ENCODE measurements at places on chromosomes 12 and 14.

GRCh38 chr14:78018283-78018682 lies 151.9 kb upstream of the NRXN3 start:
- H3K27ac ChIP-seq, result no peak overlapping the region
- no peak for DNase-seq
- no peaks in the 10 kb centered on the region for H3K4me1 ChIP-seq
- H3K36me3 ChIP-seq, result no peaks in the 10 kb centered on the region

GRCh38 chr12:50677858-50678257 lies 86.0 kb upstream of the ATF1 start:
- no peak for DNase-seq
- no peak overlapping the region for H3K4me3 ChIP-seq
- peaks cover 25% of the 10 kb centered on the region for H3K36me3 ChIP-seq
- no peaks in the 10 kb centered on the region for H3K27me3 ChIP-seq
- no peak overlapping the region for H3K27ac ChIP-seq
- no peaks in the 10 kb centered on the region for H3K4me1 ChIP-seq

GRCh38 chr14:60807971-60808370 lies 73.4 kb downstream of the MNAT1 start:
- no peaks in the 10 kb centered on the region for H3K27me3 ChIP-seq
- H3K4me1 ChIP-seq, result no peaks in the 10 kb centered on the region
- no peaks in the 10 kb centered on the region for H3K36me3 ChIP-seq
- no peak for DNase-seq
- H3K4me3 ChIP-seq, result no peak overlapping the region

- DNase-seq, result no peak
- H3K4me1 ChIP-seq, result peaks cover 6% of the 10 kb centered on the region
- H3K27me3 ChIP-seq, result no peaks in the 10 kb centered on the region
- no peak overlapping the region for H3K27ac ChIP-seq
- H3K4me3 ChIP-seq, result no peak overlapping the region
Observed at GRCh38 chr14:103443111-103443510, 57.9 kb downstream of the MARK3 start.

- no peak overlapping the region for H3K27ac ChIP-seq
- H3K27me3 ChIP-seq, result no peaks in the 10 kb centered on the region
- H3K4me3 ChIP-seq, result no peak overlapping the region
- no peaks in the 10 kb centered on the region for H3K36me3 ChIP-seq
- H3K4me1 ChIP-seq, result no peaks in the 10 kb centered on the region
Observed at GRCh38 chr14:26078561-26078960, 519.3 kb downstream of the NOVA1 start.

DNA sequence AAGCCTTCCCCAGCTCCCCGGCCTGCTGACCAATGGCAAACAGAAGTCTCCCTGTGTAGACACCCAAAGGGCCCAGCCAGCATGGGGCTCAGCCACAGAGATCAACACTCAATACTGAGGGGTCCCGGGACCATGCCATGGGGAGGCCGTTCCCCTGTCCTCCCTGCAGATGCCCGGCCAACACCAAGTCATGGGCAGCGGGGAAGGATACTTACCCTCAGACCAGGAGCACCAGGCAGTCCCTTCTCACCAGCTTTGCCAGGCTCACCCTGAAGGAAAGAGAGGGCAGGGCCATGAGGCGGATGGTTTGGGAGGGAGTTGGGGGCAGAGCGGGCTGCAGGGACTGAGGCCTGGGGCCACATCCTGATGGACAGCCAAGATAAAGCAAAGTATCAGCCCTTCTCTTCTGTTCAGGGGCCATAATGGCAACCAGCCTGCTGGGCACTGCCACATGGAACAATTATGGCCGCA lies 19.9 kb downstream of the COL2A1 start:
- H3K4me3 ChIP-seq, result no peak overlapping the region
- H3K36me3 ChIP-seq, result no peaks in the 10 kb centered on the region
- no peaks in the 10 kb centered on the region for H3K27me3 ChIP-seq
- peaks cover 1% of the 10 kb centered on the region for H3K4me1 ChIP-seq

GRCh38 chr12:80709811-80710726 lies 2.6 kb downstream of the MYF6 start:
- H3K27ac ChIP-seq, result no peak overlapping the region
- H3K27me3 ChIP-seq, result no peaks in the 10 kb centered on the region
- H3K36me3 ChIP-seq, result no peaks in the 10 kb centered on the region
- DNase-seq, result no peak
- no peaks in the 10 kb centered on the region for H3K4me1 ChIP-seq

- H3K36me3 ChIP-seq, result no peaks in the 10 kb centered on the region
- H3K4me1 ChIP-seq, result no peaks in the 10 kb centered on the region
- H3K4me3 ChIP-seq, result no peak overlapping the region
- H3K27ac ChIP-seq, result no peak overlapping the region
- DNase-seq, result no peak
- H3K27me3 ChIP-seq, result no peaks in the 10 kb centered on the region
Observed at GRCh38 chr12:127393465-127393864, 873.5 kb upstream of the TMEM132C start.

- no peaks in the 10 kb centered on the region for H3K4me1 ChIP-seq
- no peaks in the 10 kb centered on the region for H3K36me3 ChIP-seq
- H3K27ac ChIP-seq, result no peak overlapping the region
- no peak overlapping the region for H3K4me3 ChIP-seq
Observed at GRCh38 chr12:2531371-2531770, 263.4 kb upstream of the FKBP4 start.

GRCh38 chr12:9587987-9588600 lies 19.6 kb downstream of the KLRB1 start:
- no peak overlapping the region for H3K4me3 ChIP-seq
- no peak overlapping the region for H3K27ac ChIP-seq
- no peak for DNase-seq
- H3K27me3 ChIP-seq, result no peaks in the 10 kb centered on the region
- H3K4me1 ChIP-seq, result no peaks in the 10 kb centered on the region

- no peaks in the 10 kb centered on the region for H3K4me1 ChIP-seq
- no peak for DNase-seq
- H3K4me3 ChIP-seq, result no peak overlapping the region
- no peaks in the 10 kb centered on the region for H3K27me3 ChIP-seq
- H3K27ac ChIP-seq, result no peak overlapping the region
Observed at GRCh38 chr12:64801381-64801780, 23.1 kb upstream of the TBC1D30 start.

All from CD8-positive, alpha-beta memory T cell (primary cell).